ENCODE measurements at places on chromosomes 13 and 19.

- DNase-seq: peak; percentile 57
Measured at GRCh38 chr19:18789883-18790565, 1.1 kb downstream of the COMP start.

DNA sequence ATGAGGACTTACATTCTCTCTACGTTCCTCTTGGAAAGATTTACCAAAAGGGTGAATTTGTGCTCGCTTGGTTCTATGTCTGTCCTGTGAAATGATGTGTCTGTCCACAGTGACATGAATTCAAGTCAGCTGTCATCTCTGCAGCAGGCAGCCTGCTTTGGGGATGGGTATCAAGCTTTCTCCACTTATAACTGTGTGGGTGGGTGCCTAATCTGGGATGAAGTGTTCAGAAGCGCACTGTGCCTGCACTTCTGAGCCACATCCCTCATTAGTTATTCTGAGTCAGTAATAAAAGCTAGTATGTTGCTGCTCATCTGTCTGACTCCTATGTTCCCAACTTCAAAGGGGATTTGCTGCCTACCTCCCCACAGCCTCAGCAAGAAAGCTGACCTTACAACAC, 86.1 kb upstream of the TUBA3C start:
- no peak for DNase-seq

DNA sequence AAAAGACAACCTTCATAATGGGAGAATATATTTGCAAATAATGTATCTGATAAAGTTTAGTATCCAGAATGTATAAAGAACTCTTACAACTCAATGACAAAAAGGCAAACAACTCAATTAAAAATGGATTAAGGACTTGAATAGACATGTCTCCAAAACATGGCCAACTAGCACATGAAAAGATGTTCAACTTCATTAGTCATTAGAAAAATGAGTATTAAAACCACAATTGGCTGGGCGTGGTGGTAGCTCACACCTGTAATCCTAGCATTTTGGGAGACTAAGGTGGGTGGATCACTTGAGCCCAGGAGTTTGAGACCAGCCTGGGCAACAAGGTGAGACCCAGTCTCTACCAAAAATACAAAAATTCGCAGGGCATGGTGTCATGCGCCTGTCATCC, 18.8 kb upstream of the ZMYM5 start:
- no peak for DNase-seq

- no peak for DNase-seq
Measured at GRCh38 chr19:42075364-42075615, 676 bp upstream of the ZNF574 start.

DNA sequence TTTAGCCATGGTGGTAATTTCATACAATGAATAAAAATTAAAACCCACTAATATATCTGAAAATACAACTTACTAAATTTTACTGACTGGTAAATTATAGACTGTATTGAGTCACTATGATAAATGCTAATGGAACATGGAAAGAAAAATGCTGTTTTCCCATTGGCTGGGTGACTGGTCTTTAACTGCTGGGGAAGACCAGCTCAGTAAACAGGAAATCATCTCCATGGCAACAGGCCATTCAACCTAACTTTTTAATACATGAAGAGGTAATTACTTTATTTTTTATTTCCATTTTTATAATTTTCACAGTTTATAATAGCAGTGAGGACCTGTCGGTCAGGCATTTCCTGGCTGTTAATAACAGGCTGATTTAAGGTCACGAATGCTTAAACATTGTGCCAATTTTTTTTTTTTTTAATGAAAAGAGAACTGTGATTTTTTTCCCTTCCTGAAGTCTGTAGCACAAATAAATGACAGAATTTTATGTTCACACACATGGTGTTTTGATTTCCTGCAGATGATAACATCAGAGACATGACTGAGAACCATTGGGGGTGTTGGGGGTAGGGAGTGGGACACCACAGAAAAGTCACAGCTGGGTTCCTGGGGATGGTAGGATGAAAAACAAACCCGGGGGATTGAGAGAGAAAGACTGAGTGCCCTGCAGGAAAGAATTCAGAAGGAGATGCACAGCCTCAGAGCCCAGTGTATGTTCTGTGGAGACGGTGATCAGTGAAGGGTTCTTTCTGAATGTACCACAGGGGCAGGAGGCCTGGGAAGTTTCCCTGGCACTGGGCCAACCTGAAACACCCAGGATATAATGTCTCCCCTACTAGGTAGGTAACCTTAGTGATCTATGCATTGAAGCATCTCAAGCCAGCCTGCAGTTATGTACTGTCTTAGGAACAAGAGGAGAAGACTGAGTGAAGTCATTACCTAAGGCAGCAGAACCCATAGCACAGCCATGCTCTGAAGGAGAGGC, 297.1 kb downstream of the COG6 start:
- DNase-seq: no peak

- DNase-seq: no peak
Measured at GRCh38 chr19:10102787-10103236, 334 bp upstream of the ANGPTL6 start.

DNA sequence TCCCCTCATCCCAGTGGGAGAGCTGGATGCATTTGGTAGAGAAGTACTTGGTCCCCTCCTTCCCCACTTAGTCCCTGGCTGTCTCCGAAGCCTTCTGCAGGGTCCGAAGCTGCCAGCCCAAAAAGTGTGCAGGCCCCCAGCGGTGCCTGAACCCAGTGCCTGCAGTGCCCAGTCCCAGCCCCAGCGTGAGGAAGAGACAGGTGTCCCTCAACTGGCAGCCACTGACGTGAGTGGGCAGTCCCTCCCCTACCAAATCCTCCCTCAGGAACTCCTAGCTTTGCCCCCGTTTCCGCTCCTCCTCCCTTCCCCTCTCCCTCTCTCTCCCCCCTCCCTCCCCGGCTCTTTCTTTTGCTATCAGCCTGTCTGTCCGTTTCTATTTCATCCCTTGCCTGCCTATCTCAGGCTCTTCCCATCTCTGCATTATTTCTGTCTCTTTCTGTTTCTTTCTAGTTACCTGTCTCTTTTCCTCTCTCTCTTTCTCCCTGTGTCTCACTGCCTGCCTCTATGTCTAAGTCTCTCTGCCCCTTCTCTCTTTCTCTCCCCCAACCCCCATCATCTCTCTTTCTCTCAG, 1.8 kb upstream of the LTBP4 start:
- no peak for DNase-seq

- no peak for DNase-seq
Measured at GRCh38 chr19:51111606-51112005, 3.4 kb upstream of the CTU1 start.

GRCh38 chr19:33464010-33464732, 57.4 kb downstream of the PEPD start:
- DNase-seq: no peak

DNA sequence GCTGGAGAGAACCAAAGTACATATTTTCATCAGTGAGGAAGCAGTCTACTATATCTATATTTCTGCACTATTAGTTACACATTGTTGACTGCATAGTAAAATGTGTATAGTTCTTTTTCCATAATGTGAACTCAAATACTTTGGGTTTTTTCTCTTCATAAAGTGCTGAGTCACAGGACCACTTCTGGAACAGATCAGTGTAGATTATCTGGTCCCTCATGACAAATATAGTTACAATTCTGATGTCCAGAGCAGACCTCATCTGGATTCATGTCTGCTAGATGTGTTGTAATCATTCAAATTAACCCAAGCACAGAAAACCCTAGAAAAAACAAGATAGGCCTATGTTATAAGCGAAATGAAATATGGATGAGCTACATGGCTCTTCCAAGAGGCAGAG, 171.4 kb downstream of the SUCLA2 start:
- peak; percentile 46 for DNase-seq

- no peak for DNase-seq
Measured at GRCh38 chr13:110265341-110265681, 41.6 kb downstream of the COL4A1 start.

- DNase-seq: no peak
Measured at GRCh38 chr19:55031178-55031577, 6.9 kb downstream of the GP6 start.

DNA sequence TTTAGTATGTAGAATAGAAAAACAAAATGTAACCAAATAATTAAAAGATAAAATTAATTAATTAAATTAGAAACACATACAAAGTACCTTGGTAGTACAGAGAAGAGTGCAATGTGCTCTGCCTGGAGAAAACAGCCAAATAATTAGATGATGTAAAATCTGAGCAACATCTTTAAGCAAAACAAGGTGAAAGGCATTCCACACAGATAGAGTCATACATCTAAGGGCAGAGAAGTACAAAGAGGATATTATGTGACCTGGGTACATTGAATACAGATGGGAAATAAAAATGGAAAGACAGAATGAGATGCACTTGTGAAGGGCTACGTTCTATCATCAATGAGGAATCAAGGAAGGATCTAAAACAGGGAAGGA, 25.2 kb upstream of the FNDC3A start:
- DNase-seq: peak; percentile 27

- DNase-seq: no peak
Measured at GRCh38 chr13:45303026-45303425, 38.0 kb downstream of the TPT1 start.

- DNase-seq: peak; percentile 15
Measured at GRCh38 chr19:47479701-47480503, 4.1 kb downstream of the KPTN start.

DNA sequence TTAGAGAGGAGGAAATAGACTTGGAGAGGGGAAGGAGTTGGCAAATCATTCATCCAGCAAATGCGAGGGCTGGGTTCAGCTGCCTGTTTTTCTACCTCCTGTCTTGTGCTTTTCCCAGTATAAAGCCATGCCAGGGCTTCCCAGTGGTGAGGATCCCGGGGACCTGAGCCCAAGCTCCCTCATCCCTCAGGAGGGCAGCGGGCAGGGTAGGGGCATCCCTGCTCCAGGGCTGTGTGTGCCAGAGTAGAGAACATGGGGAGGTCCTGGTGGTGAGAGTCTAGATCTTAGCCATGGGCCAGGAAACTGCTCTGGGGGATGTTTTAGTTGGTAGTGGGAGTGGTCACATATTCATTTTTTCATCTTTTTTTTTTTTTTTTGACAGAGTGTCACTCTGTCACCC, 43.6 kb downstream of the GPR12 start:
- DNase-seq: no peak

- no peak for DNase-seq
Measured at GRCh38 chr13:91368676-91369440, 21.4 kb downstream of the MIR17HG start.

DNA sequence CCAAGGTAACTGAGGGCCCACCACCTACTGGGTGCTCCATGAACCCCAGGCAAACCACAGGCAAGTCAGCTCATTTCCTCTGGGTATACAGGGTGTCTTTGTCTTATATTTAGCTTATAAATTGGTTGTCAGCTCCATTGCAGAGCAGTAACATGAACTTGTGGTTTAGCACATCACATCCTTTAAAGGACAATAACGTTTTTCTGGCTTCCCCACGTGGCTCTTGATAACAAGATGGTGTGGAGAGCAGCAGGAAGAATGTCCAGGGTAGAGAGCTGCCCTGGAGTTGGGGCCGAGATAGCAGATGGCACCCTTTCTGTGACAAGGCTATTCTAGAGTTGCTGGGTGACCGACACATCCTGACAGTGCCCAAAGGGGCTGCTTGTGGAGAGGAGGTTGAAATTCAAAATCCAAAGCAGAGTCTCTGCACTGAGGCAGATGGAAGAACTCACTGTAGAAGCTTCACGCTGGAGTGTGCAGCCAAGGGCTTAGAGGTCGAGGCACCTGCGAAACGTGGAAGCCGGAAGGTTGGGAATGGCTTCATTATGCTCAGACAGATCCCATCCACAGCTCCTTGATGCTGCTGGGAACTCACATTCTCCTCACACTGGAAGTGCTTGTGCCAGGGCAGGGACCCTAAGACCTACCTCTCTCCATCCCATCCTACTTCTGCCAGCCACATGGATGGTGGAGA, 133.0 kb upstream of the FRY start:
- DNase-seq: no peak

GRCh38 chr13:45132369-45133064, 12.2 kb downstream of the GTF2F2 start:
- DNase-seq: no peak

GRCh38 chr13:95375706-95376105, 74.5 kb upstream of the ABCC4 start:
- no peak for DNase-seq

- DNase-seq: peak; percentile 7
Measured at GRCh38 chr13:41274881-41275280, 11.5 kb upstream of the MTRF1 start.

DNA sequence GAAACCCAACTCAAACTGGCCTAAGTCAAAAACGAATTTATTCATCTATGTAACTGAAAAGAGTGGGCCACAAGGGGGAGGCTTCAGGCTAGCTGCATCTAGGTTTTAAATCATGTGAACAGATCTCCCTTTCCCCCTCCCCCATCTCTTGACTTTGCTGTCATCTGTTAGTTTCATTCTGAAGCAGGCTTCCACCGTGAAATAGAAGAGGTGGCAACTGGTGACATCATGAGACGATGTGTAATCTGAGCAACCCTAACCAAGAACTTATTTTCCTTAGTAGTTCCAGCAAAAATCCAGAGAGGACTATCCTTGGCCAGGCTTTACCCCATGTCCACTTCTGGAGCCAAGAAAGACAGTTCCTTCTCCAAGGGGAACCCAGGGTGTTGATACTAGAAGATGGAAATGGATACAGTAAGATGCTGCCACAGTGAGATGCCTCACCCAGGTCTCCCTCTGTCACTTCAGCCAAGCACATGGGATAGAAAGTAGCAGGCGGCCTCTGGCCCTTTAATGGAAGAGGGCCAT, 9.4 kb downstream of the SAMD4B start:
- no peak for DNase-seq

- DNase-seq: no peak
Measured at GRCh38 chr13:29978211-29978610, 127.8 kb upstream of the UBL3 start.

DNA sequence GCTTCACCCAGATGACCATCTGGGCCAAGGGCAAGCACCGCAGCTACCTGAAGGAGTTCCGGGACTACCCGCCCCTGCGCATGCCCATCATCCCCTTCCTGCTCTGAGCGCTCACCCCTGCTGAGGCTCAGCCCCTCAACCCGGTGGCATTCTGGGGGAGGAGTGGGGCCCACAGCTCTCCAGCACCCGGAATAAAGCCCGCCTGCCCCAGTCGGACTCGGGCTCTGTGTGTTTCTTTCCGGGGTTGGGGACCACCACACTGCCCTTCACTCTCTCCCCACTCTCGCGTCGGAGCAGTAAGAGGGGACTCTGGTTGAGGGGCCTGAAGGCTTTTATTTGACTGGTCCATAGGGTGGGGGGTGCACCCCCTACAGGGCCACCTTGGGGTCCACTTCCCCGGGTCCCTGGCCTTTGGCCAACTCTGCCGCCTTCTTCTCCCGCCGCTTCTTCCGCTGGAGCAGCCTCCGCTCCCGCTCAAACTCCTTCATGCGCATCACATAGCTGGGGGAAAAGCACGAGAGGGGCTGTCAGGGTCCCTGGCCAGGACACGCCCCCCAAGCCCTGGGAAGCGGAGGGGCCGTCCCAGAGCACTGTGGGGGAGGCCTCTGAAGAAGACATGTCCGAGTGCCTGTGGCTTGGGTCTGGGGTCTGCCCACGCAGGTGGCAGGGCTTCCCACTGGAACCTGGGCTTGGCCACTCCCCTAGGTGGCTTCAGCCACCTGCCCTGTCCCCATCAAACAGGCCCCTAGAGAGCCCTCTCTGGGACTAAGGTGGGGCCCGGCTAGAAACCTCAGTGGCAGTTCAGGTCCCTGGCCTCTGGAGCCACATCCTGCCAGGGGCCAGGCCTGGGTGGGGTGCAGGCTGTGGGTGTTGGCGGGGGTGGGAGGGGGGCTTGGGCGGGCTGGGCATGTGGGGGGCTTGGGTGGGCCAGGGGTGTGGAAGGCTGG, 5.8 kb downstream of the NDUFB7 start:
- DNase-seq: no peak

GRCh38 chr19:45556835-45557234, 27.8 kb downstream of the OPA3 start:
- no peak for DNase-seq

Measured in adipocyte (in vitro differentiated cells).